Psoas muscle (tissue), 8 donors: ENCODE measurements at places on chromosomes 4 and X. TPM values are rescaled to one million over a fixed set of nuclear protein-coding genes. Genes with fewer than 3 reads are reported as not detected.

GRCh38 chrX:48306175-48306574 is 50.3 kb downstream of the SSX3 start:
- DNase-seq = no peak

- no peak for DNase-seq
These were observed 447.5 kb upstream of the PITX2 start for GRCh38 chr4:111070390-111070789.

GRCh38 chr4:34091451-34091850 is 2152.9 kb downstream of the ARAP2 start:
- DNase-seq = no peak

DNA sequence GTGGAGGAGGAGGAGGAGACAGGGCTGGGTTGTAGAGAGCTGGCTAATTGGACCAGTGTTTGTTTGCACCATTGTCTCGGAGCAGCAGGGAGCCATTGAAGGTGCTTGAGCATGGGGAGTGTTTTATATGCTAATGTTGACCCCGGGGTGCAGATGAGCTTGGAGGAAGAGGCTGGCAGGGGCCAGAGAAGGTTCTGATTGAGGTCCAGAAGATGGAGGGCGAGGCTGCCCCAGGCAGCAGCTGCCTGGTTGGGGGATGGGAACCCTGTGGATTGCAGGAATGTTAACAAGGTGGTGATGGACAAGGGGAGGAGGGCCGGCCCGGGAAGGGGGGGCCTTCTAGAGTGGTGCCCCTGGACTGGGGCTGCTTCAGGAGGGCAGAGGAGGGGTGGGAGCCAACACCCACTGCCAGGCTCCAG is 18.0 kb downstream of the DOK7 start:
- no peak for DNase-seq

- DNase-seq = peak; percentile 20
These were observed at the start of gene NRK for GRCh38 chrX:105822138-105823091. NRK (plus strand) TSS chrX:105822539; CDS start chrX:105822846, 307 bp downstream.

- no peak for DNase-seq
These were observed 823.8 kb downstream of the CCSER1 start for GRCh38 chr4:90951037-90951436.

DNA sequence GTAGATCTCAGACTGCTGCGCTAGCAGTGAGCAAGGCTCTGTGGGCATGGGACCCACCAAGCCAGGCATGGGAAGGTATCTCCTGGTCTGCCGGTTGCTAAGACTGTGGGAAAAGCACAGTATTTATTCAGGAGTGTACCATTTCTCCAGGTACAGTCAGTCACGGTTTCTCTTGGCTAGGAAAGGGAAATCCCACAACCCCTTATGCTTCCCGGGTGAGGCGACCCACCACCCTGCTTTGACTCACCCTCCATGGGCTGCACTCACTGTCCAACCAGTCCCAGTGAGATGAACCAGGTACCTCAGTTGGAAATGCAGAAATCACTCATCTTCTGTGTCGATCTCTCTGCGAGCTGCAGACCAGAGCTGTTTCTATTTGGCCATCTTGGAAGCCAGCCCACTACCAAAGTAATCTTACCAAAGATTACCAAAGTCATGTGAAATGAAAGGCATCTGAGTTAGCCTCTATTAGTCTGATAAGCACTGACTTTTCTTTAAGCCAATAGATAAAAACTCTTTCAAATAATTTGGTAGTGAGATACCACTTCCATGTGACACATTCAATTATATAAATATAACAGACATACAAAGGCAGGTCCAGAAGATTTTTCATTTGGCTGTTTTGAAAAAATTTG is 8.5 kb upstream of the HTN1 start:
- DNase-seq = no peak

GRCh38 chr4:8688041-8688907 is 95.7 kb downstream of the CPZ start:
- DNase-seq = no peak

GRCh38 chr4:142818476-142818875 is 27.6 kb downstream of the INPP4B start:
- DNase-seq = no peak

DNA sequence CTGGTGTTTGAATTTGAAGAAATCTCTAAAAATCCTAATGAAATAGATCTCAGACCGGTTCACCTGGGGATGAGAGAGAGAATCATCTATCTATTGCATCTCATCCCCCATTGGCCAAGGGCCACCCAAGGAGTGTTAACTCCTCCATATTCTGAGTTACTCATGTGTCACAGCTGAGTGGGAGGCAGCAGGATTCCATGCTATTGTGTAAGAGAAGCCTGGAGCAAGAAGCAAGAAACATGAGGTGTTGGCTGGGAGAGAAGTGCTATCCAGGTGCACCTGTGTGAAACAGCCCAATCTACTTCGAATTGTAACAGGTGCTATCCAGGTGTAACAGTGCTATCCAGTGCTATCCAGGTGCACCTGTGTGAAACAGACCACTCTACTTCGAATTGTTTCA is 150.3 kb upstream of the MAOA start:
- no peak for DNase-seq

GRCh38 chr4:79673377-79673776 is 265.3 kb upstream of the GK2 start:
- no peak for DNase-seq

- DNase-seq = no peak
These were observed 224.7 kb upstream of the PPP1R2C start for GRCh38 chrX:43002526-43003203.

GRCh38 chrX:21661316-21661715 is 3.2 kb upstream of the KLHL34 start:
- DNase-seq = no peak

- DNase-seq = no peak
These were observed 146.3 kb downstream of the LDB2 start for GRCh38 chr4:16752150-16752549.

DNA sequence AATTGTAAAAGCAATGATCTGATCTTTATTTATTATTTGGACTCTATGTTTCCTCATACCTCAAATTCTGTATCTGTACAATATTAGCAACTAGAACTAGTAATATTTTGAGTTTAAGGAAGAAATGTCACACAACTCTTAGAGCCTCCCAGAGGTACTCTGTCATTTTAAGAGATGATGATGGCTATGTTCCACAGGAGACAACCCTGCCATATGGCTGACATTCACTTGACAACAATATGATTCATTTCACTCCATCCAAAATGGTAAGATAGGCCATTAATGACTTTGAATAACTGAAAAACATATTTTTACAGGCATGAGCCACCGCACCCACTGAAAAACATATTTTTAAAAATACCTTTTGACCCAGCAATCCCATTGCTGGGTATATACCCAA is 190.3 kb downstream of the MAML3 start:
- no peak for DNase-seq

DNA sequence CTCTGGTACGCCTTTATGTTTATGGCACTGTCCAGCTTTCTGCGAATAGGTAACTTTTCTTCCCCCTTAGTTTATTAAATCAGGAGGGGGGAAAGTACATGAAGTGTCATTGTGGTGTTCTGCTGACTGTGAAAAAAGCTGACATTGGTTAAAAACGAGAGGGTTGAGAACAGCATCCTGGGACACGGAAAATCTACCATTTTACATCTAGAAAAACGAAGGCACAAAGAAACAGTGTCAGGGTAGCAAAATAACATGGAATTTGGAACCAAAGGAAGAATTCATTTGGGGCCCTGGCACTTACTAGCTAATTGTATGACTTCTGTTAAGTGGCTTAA is 1.2 kb upstream of the AMOT start:
- DNase-seq = no peak

DNA sequence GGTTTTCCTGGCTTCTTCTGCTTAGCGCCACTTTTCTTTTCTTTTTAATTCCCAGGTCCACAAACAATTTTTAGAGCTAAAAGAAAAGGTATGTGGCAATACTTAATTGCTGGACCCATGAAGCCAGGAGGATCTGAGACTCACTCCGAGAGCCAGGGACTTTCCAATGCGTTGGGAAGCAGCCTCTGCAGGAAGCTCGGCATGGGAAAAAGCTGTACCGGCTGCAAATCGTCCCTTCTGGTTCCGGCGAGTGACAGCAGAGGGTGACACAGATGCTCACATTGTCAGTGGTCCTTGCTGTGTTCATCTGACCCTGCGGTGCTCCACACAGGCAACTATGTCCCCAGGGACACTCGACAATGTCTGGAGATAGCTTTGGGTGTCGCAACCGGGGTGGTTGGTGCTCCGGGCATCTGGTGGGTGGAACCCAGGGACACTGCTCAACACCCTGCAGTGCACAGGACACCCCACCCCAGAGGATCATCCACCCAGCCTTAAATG is 164.0 kb downstream of the PRKX start:
- DNase-seq = no peak

DNA sequence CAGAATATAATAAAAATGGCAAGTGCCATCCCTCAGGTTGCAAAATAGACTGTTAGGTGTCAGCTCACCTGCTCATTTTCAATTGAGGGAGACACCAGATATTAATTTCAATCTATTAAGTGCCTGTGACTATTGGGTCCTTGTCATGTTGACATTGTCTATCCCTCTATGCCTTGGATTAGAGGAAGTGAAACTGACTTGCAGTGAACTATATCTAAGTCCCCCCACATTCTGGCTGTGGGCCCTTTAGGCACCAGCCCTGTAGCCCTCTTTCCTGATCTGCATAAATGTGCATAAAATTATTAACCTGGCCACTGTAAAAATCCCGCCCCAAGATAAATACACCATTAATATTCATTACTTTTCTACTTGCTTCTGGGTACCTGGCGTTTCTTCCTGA is 293.0 kb upstream of the CLNK start:
- no peak for DNase-seq

DNA sequence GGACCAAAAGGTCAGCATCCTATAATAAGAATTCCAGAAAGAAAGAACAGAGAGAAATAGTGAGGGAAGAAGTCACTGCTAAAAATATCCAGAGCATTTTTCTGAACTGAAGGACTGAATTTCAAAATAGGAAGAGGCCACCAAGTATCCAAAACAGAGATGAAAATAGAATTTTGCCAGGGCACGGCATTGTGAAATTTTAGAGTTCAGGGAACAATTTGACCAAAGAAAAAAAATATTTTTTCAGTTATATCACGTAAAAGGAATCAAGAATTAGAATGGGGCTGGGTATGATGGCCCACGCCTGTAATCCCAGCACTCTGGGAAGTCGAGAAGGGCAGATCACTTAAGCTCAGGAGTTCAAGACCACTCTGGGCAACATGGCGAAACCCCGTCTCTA is 65.4 kb downstream of the FGFBP1 start:
- no peak for DNase-seq

DNA sequence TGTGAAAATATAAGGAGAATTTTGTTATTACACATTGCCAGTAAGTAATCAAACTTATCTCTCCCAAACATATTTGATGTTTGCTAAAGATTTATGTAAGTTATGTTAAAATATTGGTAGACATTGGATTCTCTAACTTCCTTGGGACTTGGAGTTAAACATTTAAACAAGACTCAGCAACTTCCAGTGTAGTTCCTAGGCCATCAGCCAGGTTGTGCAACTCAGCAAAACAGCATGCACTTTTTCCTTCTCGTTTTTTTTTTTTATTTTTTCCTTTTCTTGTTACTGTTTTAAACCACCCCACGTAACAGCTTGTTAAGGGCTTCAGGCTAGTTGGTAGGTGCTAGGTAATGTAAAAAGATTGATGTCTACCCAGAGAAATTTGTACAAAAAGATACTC is 510.4 kb downstream of the ANKRD50 start:
- peak; percentile 25 for DNase-seq

GRCh38 chr4:94298725-94299252 is 43.8 kb downstream of the HPGDS start:
- no peak for DNase-seq

DNA sequence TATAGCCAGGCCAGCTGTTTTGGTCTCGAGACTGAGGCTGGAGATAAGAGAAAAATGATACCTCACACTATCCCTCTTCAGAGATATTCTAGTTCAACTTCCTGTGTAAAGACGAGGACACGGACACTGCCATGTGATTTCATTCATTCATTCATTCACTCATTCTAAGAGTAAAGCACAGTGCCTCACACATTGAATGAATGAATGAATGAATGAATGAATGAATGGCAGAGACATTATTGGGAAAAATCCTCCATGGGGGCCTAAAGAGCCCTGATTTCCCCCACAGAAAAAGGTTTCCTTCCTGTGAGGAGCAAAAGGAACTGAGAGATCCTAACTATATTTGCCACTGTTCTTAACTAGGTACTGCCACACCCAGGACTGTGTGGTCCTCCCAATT is 183.4 kb upstream of the MAP3K15 start:
- DNase-seq = no peak

- DNase-seq = no peak
These were observed 38.9 kb downstream of the WDR1 start for GRCh38 chr4:10077483-10078335.

- no peak for DNase-seq
These were observed 55.3 kb downstream of the FIP1L1 start for GRCh38 chr4:53432528-53433424.

- no peak for DNase-seq
These were observed 354.7 kb downstream of the STIM2 start for GRCh38 chr4:27215220-27215826.

- no peak for DNase-seq
These were observed 64.8 kb downstream of the PLS3 start for GRCh38 chrX:115625572-115626301.

Gene CXCL8
- 0.52 TPM for total RNA-seq

Gene MAGEA11
- total RNA-seq = not detected

Gene GPR143
- total RNA-seq = not detected

Gene SSX2B
- not detected for total RNA-seq

Gene FATE1
- not detected for total RNA-seq

Gene CNKSR2
- total RNA-seq = 0.34 TPM

Gene PABPC1L2A
- total RNA-seq = not detected

Gene FGB
- total RNA-seq = not detected
